ENCODE measurements at places on chromosomes 2 and 18.

- DNase-seq = no peak
Measured at GRCh38 chr2:234705108-234705507, 208.2 kb upstream of the ARL4C start.

- DNase-seq = no peak
Measured at GRCh38 chr2:195560209-195560895, 96.7 kb upstream of the SLC39A10 start.

- no peak for DNase-seq
Measured at GRCh38 chr2:235954888-235955480, 213.2 kb downstream of the GBX2 start.

DNA sequence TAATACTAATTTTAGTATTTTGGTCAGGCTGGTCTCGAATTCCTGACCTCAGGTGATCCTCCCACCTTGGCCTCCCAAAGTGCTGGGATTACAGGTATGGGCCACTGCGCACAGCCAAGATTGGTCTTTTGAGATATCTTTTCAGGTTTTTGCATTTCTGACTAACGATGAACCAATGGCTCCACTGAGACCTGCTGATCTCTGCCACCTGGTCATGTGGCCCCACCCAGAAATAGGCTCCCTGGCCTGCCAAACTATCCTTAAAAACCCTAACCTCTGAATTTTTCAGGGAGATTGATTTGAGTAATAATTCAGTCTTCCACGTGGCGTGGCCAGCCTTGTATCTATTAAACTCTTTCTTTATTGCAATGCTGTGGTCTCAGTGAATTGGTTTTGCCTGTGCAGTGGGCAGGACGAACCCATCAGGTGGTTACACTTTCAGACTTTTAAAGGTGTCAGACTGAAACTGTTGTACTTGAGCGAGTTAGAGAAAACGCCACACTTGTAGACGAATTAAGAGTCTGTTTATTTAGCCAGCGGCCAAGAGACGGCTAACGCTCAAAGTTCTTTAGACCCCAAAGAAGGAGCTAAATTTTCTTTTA is 85.8 kb upstream of the MSH6 start:
- DNase-seq = no peak

DNA sequence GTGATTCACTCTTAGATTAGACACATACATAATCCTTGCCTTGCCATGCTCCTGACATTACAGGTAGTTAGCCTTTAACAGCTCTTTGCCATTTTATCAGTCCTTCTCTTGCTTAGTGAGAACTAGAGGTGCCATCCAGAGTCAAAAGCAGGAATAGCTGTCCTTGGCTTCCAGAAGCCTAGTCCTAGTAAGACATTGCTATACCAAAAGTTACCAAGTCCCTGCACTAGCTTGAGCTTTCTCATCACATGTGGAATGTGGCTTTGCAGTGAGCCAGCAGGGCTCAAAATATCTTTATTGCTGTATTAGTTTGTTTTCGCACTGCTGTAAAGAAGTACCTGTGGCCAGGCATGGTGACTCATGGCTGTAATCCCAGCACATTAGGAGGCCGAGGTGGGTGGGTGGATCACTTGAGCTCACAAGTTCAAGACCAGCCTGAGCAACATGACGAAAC is 104.7 kb upstream of the NOSTRIN start:
- no peak for DNase-seq

DNA sequence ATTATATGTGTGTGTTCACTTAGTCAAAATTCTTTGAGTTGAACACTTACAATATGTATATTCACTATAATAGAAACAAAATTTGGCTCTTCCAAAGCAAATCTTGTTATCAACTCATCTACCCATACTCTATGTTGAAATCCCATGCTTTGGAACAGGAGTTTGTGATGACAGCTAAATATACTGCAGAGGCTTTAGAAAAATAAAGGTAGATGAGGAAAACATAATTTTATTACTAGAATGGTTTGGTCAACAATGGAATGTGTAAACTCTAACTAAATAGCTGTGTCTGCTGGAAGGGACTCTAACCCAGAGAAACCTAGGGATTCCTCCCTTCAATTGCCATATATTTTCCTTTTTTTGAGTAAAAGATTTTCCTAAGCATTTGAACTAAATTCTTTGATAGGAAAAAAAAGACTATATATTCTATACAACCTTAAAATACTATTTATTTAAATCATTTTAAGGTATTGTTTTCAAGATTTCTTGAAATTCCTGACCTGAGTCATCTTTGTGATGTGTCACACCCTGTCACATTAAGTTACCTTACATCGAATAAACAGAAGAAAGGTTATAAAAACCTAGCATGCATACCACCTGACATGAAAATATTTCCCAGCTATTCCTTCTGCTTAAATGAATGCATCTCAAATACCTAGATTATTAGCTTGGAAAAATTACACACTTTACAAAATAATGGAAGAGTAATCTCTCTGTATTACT is 175.5 kb downstream of the OTX1 start:
- DNase-seq = no peak

DNA sequence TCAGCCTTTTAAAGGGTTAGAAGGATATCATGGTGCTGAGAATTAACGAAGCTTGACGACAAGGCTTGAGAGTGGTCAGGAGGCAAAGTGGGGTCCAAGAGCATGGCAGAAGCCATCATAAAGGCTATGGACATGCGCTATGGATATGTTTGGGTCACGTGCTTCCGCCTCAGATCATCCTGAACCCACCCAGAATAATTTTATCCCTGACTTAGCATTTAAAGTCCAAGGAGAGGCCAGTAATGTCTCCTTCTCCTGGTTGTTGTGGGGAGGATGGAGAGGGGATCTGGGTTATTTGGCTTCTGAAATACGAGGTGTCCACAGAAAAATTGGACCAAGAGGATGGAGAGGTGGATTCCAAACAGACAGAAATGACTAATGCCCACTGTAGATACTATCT is 38.8 kb upstream of the RBMS1 start:
- no peak for DNase-seq

GRCh38 chr2:188811522-188811921 is 162.7 kb upstream of the COL3A1 start:
- DNase-seq = no peak

DNA sequence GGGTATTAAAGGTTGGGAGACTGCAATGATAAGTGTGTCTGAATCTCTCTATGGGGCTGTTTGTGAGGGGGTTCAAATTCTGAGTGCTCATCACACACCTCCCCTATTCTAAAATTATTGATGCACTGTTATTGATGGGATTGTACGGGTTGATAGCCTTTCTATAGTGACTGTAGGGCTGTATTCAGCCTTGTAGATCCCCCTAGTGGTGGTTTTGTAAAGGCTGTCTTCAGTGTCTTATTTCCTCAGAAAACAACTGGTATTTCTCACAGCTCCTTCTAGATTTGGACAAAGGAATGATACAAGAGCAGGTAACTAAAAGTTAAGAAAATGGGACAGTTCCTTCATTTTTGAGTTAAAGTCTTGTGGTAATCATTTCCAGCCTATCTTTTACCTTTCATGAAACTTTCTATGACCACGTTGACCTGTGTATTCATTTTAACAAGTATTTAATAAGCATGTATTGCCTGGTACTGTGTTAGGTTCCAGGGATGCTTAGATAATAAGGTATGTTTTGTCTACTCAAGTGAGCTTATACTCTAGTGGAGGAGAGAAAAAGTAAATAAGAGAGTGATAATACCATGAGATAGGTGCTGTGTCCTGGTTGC is 21.2 kb downstream of the SMAD4 start:
- peak; percentile 62 for DNase-seq

- no peak for DNase-seq
Measured at GRCh38 chr2:220787251-220787650, 784.9 kb downstream of the EPHA4 start.

- DNase-seq = no peak
Measured at GRCh38 chr18:9855681-9856080, 30.1 kb upstream of the TXNDC2 start.

DNA sequence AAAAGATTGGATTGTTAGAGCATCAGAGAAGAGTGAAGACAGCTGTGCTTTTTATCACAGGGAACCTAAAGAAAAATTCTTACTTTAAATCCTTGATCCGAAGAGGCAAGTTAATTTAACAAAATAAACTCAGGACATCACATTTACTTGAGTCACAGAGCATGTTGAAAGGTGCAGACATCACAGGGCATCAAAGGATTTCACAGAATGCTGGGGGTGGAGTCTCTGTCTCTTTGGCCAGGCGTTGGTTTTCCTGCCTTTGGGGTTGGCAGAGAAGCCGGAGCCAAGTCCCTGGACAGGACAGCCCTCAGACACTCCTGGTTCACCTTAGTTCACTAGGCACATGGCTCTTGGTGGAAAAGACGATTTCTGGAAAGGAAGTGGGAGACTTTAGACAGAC is 56.3 kb downstream of the SH3RF3 start:
- no peak for DNase-seq

- DNase-seq = no peak
Measured at GRCh38 chr2:120237491-120237902, 14.3 kb upstream of the TMEM185B start.

- peak; percentile 48 for DNase-seq
Measured at GRCh38 chr2:45643543-45644542, 7.6 kb upstream of the PRKCE start.

DNA sequence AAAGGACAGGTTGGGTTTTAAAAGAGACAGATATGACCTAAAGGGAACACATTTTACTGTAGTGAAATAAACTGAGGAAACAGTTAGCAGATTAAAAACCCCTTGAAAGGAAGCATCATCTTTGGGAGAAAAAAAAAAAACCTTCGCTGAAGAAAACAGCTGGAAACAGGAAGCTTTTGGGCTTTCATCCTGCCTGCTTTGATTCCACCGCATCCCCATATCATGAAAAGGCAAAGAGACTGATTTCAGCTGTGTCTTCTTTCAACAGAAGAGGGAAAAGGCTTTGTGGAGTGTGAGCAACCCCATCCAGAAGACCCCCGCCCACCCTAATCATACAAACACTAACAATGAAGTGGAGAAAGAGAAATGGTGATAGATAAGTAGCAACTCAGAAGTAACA is 86.4 kb downstream of the TCF4 start:
- no peak for DNase-seq

GRCh38 chr2:86001326-86001725 is 104.4 kb downstream of the POLR1A start:
- DNase-seq = no peak

- DNase-seq = no peak
Measured at GRCh38 chr18:10771053-10771709, 245.4 kb downstream of the NAPG start.

DNA sequence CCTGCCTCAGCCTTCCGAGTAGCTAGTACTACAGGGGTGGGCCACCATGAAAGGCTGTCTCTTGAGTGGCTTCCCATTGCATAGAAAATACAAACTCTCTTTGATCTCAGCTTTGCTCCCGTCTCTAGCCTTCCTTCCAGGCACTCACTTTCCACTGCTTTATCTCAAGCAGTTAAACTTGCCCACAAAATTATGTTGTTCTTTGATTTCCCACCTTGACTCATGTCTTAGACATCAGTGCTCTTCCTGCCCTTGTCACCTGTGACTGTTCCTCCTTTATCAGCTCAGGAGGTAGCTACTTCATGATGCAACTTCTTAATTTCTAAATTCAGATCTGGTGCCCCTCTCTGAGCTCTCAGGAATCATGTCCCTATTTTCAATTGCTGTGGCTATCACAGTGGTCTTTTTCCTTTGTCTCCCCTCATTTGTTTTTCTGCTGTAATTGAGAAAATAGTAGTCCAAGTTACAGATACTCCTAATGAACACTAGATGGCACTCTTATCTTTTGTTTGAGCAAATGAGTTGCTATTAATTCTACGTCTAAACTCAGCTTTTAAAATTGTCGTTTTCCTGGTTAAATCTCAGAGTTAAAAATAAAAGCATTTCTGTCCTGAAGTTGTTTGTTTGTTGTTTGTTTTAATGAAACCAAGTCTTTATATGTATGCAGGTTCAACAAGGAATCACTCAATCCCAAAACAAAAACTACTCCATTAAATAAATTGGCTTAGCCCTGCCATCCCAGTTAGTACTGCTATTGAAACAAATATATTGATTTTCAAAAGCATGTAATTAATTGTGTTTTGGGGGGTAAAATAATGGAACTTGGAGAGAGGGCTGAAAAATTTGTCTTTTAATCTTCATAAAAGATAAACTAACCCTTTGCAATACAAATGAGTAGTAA is 46.9 kb upstream of the GREB1L start:
- peak; percentile 61 for DNase-seq

DNA sequence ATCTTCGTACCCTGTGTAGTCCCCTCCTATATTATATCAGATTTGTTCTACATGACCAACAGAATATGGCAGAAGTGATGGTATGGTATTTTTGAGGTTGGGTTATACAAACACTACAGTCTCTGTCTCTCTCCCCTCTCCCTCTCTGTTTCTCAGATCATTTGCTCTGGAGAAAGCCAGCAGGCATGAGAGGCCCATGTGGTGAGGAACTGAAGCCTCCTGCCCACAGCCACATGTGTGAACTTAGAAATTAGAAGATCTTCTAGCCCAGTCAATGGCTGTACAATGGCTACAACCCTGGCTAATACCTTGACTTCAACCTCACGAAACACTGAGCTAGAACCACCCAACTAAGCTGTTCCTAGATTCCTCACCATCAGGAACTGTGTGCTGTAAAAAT is 250.6 kb downstream of the SMAD2 start:
- DNase-seq = no peak

- DNase-seq = no peak
Measured at GRCh38 chr18:49026501-49027373, 76.0 kb upstream of the SMAD7 start.

Measured in NCI-H1092 treated with DMSO at 0.1 percent for 48 hours (cell line).